Right lung (tissue), 10 donors: ENCODE measurements at places on chromosomes 7 and 10. TPM values are rescaled to one million over a fixed set of nuclear protein-coding genes. Genes with fewer than 3 reads are reported as not detected.

- DNase-seq: no peak
Measured at GRCh38 chr10:130740166-130740565, 571.4 kb downstream of the TCERG1L start.

DNA sequence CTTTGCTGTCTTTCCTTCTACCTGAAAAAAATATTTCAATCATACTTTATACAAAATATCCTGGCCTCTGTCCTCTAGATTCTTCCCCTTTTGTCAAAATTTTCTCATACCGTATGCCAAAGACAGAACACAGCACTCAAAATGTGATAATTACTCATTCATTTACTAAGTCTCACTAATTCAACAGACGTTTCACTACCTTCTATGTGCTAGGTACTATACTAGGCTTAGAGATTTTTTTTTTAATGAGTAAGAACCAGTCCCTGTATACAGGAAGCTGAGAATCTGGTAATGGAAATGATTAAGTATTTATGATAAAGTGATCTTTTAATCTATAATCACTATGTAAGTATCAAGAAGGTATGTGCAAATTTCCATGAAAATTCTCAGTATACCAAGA, 128.0 kb downstream of the ELAPOR2 start:
- DNase-seq: no peak

DNA sequence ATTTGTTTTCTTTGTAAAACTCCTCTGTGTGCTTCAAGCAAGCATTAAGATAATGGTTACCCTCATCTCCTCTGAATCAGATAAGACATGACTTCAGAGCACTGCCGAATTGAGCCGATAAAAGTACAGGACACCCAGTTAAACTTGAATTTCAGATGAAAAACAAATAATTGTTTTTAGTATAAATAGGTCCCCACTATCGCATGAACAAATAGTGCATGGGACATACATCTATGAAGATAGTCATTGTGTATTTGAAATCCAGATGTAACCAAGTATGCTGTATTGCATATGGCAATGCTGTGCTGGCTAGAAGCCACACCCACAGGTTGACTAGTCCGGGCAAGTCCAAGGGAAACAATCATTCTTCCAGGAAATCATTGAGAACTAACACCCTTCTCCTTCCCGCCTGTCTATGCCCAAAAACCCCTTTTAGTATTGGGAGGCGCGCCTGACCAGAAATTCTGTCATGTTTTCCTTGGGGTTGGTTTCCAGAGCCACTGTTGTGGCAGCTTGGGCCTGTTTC, 12.6 kb upstream of the FGFR2 start:
- DNase-seq: no peak

DNA sequence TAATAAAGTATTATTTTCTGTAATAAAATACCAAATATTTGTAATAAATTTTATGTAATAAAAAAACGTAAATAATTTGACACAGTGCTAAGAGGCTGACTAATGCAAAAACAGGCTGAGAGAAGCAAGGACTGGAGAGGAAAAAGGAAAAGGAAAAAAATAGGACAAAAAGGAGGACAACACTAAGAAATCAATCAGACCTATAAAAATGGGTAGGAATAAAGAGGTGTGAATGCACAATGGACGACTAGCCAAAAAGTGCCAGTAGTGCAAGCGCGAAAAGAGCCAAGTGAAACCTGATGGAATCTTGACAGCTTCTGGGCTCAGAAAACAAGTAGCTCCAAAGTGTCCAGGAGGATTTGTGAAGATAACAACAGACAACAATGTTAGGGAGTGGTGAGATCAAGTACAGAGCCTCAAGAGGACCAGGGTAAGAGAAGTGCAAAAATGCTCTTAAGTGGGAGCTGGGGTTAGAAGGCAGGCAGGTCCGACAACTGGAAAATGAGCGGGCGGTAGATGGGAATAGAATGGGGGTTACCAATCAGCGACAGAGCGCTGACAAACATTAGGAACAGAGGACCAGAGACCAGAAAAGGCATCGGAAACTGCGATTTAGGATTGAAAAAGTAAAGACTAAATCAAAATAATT, 1.2 kb downstream of the BRAF start:
- DNase-seq: peak; percentile 38

DNA sequence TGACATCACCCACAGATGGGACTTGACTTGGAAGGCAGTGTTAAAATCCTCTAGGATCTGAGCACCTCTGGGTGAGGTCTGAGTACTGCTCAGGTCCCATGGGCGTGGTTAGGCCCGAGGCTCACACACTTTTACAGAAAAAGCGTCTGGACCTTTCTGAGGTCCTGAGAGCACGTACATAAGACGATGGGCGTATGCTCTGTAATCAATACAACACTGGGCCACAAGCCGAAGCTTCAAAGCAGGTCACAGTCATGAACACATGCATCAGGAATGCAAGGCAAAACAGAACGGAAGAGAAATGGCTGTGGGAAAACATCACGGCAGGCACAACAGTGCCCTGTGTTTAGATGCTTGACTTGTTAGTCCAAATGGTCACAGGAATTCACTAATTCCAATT, 112.2 kb downstream of the LARP4B start:
- DNase-seq: no peak

- no peak for DNase-seq
Measured at GRCh38 chr10:105017116-105017515, 376.0 kb downstream of the SORCS3 start.

- DNase-seq: no peak
Measured at GRCh38 chr7:22061775-22062174, 116.1 kb upstream of the CDCA7L start.

GRCh38 chr7:157474685-157475084, 137.9 kb downstream of the DNAJB6 start:
- no peak for DNase-seq

DNA sequence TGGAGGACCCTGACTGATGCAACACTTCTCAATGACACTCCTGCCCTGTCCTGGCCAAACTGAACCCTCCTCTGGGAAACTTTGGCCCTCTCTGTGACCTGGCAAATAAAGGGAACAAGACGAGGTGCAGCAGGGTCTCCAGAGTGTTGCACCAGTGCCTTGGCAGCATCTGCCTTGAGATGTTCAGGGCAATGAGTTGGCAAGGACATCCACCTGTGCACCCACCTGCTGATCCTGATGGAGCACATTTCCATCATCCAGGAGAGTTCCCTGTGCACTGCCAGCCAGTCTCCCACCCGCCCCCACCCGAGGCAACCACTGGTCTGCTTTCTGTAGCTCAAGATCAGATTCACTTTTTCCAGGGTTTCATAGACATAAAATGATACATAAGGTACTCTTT, 407.4 kb downstream of the GRID1 start:
- DNase-seq: no peak

DNA sequence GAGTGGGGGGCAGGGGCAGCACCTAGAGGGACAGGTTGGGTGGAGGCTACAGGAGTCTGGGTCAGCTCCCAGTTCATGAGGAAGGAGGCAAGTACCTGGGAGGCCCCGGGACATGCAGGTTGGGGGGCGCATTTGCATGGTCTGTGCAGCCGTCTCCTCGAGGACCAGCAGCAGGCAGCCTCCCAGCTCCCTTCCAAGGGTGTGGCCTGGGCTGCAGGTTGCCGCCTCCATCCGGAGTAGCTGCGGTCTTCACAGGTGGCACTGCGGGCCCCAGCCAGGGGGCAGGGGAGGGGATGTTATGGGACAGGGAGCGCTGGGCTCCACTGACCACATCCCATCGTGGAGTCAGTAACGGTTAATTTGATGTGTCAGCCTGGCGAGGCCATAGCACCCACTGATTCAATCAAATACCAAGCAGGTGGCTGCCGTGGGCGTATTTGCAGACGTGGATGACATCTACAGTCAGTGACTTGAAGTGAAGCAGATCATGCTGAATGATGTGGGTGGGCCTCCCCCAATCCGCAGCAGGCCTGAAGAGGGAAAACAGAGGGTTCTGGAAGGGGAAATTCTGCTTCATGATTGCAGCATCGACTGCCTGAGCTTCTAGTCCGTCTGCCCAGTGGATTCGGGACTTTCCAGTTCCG, 81.6 kb downstream of the PRKAG2 start:
- DNase-seq: no peak

DNA sequence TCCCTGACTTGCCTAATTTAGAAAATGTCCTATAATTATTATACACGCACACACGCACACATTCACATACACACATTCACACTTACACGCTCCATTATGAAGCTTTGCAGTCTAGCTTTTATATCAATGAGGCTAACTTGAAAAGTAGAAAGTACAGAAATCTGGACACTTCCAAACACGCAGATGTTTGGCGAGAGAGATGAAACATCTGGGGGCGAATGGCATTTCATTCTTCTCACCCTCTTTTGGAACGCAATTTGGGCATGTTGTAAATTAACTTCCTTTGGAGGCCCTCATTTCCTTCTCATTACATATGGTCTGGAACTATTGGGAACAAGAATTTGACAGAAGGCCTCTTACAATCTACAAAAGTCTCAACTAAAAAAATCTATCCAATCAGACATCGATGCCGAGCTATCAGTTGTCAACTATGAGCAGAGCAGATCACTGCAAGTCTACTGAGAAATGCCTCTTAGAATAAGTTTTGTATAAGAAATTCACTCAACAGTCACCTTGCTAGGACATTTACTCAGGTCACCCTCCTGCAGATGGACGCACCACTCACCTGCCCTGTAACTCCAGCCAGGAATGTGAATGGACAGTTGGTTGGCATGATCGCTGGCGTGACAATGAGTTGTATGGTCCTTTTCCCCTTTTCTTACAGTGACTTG, 115.2 kb upstream of the ADAM12 start:
- DNase-seq: peak; percentile 22

GRCh38 chr10:123485341-123485960, 180.7 kb upstream of the GPR26 start:
- no peak for DNase-seq

The ZPBP gene
- polyA plus RNA-seq: not detected

DNA sequence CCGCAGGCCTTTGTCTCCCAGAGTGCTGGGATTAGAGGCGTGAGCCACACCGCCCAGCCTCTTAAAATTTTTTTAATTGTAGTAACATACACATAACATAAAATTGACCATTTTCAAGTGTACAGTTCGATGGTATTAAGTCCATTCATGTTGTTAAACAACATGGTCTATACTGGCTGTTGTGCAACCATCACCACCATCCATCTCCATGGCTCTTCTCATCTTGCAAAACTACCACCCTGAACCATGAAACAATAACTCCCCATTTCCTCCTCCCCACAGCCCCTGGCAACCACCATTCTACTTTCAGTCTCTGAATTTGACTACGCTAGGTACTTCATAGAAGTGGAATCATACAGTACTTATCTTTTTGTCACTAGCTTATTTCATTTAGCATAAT, 7.9 kb upstream of the ZFYVE27 start:
- DNase-seq: no peak

The HMX2 gene
- not detected for polyA plus RNA-seq

The SLC18A3 gene
- polyA plus RNA-seq: not detected

DNA sequence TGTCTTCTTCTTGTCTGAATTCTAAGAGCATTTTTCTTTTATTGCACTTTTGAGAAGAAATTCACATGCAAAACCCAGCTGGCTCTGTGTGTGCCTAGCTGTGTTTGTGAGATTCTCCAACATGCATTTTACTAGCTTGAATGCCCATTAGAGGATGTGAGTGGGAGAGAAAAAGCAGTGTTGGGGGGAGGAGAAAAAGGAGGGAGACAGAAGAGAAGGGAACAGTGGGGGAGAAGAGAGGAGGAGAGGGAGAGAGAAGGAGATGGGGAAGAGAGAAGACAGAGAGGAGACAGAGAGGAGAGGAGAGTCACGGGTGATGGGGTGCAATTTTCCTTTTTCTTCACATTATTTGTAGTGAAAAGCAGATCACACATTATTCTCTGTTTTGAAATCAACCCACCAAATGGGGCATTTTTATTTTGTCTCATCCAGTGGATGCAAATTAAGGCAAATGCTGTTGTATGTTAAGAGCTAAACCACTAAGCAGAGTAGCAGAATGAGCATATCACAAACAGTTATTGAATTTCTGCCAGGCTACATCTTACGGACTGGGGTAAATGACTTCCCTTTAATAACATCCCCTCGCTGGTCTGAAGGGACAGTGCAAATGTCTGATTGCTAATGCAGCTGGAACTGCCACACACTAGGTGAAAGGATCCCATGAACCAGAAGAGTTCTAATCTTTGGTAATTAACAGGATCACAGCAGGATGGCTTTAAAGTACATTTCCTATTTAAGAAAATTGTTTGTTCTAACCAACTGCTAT, 849 bp downstream of the LRRN3 start:
- DNase-seq: peak; percentile 48

GRCh38 chr10:21100871-21101514, 203.9 kb upstream of the NEBL start:
- no peak for DNase-seq

The FAM25G gene
- polyA plus RNA-seq: not detected

The SCIN gene
- 7.1 TPM for polyA plus RNA-seq

DNA sequence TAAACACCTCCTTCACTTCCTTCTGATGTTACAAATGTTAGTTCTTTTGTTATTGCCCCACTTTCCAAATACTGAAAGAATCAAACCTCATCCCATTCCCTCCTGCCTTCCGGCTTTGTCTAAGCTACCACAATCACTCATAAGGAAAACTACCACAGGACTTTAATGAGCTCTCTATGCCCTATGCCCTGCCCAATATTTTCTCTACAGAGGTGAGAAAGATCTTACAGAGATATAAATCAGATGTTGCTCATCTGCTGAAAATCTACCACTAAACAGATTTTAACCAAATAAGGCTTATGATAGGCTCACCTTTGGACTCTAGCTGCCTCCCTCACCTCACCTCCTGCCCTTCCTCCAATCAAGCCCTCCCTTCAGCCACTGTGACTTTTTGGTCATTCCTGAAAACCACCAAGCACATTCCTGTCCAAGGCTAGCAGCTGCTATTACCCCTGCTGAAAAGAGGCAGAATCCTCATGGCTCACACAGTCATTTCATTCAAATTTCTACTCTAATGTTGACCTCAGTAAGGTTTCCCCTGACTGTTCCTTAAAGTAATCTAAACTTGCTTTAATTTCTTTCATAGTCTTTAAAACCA, 7.7 kb downstream of the ZNF33B start:
- no peak for DNase-seq

- DNase-seq: no peak
Measured at GRCh38 chr7:129095258-129095657, 40.3 kb upstream of the TNPO3 start.

- peak; percentile 25 for DNase-seq
Measured at GRCh38 chr7:129644634-129645230, 33.2 kb downstream of the NRF1 start.

DNA sequence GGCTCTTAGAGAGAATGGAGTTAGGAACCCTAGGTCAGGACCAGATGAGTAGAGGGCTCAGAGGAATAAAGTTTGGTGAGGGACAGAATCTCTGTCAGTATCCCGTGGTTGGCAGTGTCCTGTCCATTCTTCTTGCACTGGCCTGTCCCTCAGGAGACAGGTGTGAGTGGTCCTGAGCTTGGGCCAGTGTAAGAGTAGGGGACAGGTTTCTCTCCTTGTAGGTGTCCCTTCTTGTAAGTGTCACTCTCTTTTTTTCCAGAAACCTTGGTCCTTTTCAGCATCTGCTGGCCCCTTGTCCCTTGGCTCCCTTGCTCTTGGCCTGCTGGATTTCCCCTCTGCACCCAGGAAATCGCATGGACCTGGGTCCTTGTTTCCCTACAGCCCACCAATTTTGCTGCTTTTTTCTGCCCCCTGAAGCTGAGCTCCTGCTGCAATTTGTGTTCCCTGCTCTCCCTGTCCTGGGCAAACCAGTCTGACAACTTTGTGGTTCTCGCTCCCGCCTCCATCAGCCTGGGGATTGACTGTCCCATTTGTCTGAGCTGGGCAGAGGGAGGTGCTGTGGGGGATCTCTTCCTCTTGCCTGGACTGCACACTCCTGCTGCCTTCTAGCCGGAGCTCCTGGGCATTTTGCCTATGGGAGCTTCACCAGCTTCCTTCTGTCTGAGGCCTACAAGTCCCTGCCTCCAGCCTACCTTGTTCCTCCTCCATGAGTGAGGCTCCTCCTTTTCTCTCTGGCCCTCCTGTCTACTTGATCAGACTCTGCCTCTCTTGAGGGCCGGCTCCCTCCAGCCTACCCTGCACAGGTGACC, 6.5 kb downstream of the TSPAN14 start:
- DNase-seq: peak; percentile 66
